ENCODE measurements at places on chromosomes 5 and 9. TPM values are rescaled to one million over a fixed set of nuclear protein-coding genes. Genes with fewer than 3 reads are reported as not detected.

- DNase-seq: no peak
- no peaks in the 10 kb centered on the region for H3K36me3 ChIP-seq
- H3K4me1 ChIP-seq: no peaks in the 10 kb centered on the region
- no peak overlapping the region for H3K4me3 ChIP-seq
- H3K27ac ChIP-seq: peak overlapping the region; percentile 53
Measured at GRCh38 chr5:148033134-148033533, 30.6 kb upstream of the SPINK5 start.

DNA sequence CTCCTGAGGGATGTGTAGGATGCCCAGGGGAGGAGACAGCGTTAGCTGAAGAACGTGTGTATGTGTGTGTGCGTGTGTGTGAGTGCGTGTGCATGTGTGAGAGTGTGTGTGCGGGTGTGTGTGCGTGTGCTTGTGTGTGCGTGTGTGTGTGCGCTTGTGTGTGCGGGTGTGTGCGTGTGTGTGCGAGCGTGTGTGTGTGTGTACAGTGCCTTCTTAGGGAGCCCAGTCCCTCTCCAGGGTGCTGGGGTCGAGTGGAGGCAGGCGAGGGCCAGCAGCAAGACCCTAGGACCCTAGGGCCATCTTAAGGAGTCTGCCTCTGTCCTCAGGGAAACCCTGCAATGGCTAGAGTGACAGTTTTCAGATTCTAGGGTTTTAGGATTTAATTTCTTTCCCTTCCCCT lies 26.0 kb upstream of the STXBP1 start:
- peak overlapping the region; percentile 30 for H3K4me3 ChIP-seq
- H3K36me3 ChIP-seq: no peaks in the 10 kb centered on the region
- peak overlapping the region; percentile 89 for H3K27ac ChIP-seq
- peaks cover 10% of the 10 kb centered on the region for H3K4me1 ChIP-seq

GRCh38 chr9:80066931-80067330 lies 495.2 kb downstream of the TLE4 start:
- H3K36me3 ChIP-seq: no peaks in the 10 kb centered on the region
- DNase-seq: no peak
- peaks cover 71% of the 10 kb centered on the region for H3K27me3 ChIP-seq
- H3K4me1 ChIP-seq: peaks cover 32% of the 10 kb centered on the region
- H3K4me3 ChIP-seq: peak overlapping the region; percentile 33

- no peaks in the 10 kb centered on the region for H3K27me3 ChIP-seq
- no peak overlapping the region for H3K27ac ChIP-seq
- H3K4me1 ChIP-seq: peaks cover 4% of the 10 kb centered on the region
- no peak for DNase-seq
Measured at GRCh38 chr5:151718646-151719045, 31.9 kb upstream of the SPARC start.

DNA sequence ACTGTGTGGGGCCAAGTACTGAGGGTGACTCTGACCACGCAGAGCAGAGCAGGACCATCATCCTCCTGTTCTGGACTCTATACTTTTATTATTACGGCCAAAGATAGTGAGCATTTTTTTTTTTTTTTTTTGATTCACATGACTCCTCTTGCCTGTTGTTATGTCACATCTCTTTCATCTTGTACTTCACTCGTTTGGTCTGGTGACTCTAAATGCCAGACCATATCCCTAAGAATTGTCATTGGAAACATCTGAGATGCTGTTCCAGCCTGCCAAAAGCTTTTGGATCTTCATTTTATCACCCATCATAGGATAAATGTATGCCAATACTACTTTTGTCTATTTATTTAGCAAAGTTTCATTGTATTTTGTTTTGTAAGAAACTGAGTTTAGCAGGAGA lies 168.2 kb upstream of the RAI14 start:
- H3K4me1 ChIP-seq: peaks cover 58% of the 10 kb centered on the region
- DNase-seq: no peak
- no peaks in the 10 kb centered on the region for H3K36me3 ChIP-seq
- H3K27me3 ChIP-seq: no peaks in the 10 kb centered on the region
- no peak overlapping the region for H3K4me3 ChIP-seq

- H3K4me3 ChIP-seq: no peak overlapping the region
- H3K4me1 ChIP-seq: peaks cover 10% of the 10 kb centered on the region
- peaks cover 17% of the 10 kb centered on the region for H3K36me3 ChIP-seq
- peak overlapping the region; percentile 54 for H3K27ac ChIP-seq
Measured at GRCh38 chr5:177232761-177233160, 70.8 kb downstream of the RAB24 start.

DNA sequence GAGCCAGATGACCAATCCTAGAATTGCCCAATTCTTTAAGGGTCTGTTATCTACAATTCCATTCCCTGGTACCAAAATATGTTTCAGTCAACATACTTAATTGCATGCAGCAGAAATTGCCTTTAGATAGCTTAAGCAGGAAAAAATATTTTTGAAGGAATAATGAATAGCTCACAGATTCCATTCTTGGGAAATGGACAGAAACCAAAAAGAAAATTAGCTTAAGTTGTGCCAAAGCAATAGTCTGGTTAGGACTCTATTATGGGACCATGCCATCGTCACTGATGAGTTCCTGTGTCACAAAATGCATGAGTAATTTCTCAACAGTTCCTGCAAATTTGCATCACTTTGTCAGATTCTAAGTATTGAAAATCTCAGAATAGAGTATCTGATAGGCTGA lies 12.3 kb downstream of the ACTBL2 start:
- no peak for DNase-seq
- H3K36me3 ChIP-seq: no peaks in the 10 kb centered on the region
- H3K4me1 ChIP-seq: no peaks in the 10 kb centered on the region
- H3K27me3 ChIP-seq: no peaks in the 10 kb centered on the region
- no peak overlapping the region for H3K27ac ChIP-seq

GRCh38 chr5:119036101-119036762 lies 34.7 kb upstream of the DMXL1 start:
- no peaks in the 10 kb centered on the region for H3K27me3 ChIP-seq
- no peaks in the 10 kb centered on the region for H3K36me3 ChIP-seq
- no peak overlapping the region for H3K27ac ChIP-seq
- DNase-seq: no peak
- H3K4me1 ChIP-seq: no peaks in the 10 kb centered on the region

- peaks cover 22% of the 10 kb centered on the region for H3K4me1 ChIP-seq
- no peak overlapping the region for H3K4me3 ChIP-seq
- H3K36me3 ChIP-seq: no peaks in the 10 kb centered on the region
- no peak overlapping the region for H3K27ac ChIP-seq
- DNase-seq: no peak
- H3K27me3 ChIP-seq: peaks cover 30% of the 10 kb centered on the region
Measured at GRCh38 chr5:158898185-158899177, 201.2 kb downstream of the EBF1 start.

DNA sequence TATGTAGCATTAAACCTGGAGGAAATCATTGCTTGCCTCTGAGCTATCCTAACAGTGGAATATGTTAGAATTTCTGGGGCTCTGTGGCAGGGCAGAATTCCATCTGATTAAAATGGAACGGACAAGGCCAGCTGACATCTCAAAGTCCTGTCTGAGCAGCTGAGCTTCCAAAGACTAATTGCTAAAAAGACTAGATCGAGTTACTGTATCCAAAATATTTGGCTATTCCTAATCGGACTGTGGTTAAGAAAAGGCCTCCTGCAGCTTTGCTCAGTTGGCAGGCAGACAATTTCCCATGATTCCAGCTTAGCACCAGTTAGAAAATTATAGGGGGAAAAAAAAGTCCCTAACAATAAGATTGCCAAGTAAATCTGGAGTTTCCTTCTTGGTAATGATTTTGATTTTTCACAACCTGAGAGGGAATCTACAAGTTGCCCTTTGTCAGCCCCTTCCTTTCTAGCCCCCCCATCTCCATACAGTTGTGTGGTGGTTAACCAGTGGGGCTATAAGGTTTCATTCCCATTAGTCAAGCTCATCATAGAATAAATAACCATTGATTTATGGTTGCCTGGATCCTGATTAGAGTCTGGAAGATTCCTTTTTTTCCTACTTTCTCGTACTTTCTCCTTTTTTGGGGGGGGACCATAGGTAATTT lies 26.4 kb downstream of the PTGR1 start:
- H3K4me1 ChIP-seq: no peaks in the 10 kb centered on the region
- no peak overlapping the region for H3K27ac ChIP-seq
- no peak overlapping the region for H3K4me3 ChIP-seq
- no peak for DNase-seq

DNA sequence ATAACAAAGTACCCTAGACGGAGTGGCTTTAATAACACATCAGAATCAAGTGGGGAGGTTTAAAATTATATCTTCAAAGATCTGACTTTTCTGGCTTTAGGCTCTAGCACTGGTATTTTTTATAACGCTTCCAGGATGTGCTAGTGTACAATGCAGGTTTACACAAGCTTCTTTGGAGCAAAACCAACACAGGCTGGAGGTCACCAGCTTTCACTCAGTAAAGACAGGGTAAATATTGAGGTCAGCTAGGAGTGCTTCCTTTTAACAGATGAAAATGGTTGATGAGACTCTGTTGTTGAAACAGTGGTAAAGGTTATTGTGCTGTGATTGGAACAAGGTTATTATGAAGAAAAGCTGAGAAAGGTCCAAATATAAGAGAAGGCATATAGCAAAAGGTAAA lies 414.2 kb downstream of the TAF11L14 start:
- H3K4me3 ChIP-seq: no peak overlapping the region
- H3K27ac ChIP-seq: no peak overlapping the region
- DNase-seq: no peak
- no peaks in the 10 kb centered on the region for H3K4me1 ChIP-seq

- H3K27me3 ChIP-seq: no peaks in the 10 kb centered on the region
- H3K4me1 ChIP-seq: peaks cover 7% of the 10 kb centered on the region
- H3K36me3 ChIP-seq: no peaks in the 10 kb centered on the region
- DNase-seq: no peak
- no peak overlapping the region for H3K4me3 ChIP-seq
Measured at GRCh38 chr5:69035665-69036064, 58.1 kb upstream of the SLC30A5 start.

- DNase-seq: no peak
- H3K27ac ChIP-seq: peak overlapping the region; percentile 72
- peaks cover 7% of the 10 kb centered on the region for H3K4me1 ChIP-seq
- no peaks in the 10 kb centered on the region for H3K27me3 ChIP-seq
- H3K4me3 ChIP-seq: no peak overlapping the region
- H3K36me3 ChIP-seq: no peaks in the 10 kb centered on the region
Measured at GRCh38 chr9:134390537-134390936, 64.3 kb downstream of the RXRA start.

DNA sequence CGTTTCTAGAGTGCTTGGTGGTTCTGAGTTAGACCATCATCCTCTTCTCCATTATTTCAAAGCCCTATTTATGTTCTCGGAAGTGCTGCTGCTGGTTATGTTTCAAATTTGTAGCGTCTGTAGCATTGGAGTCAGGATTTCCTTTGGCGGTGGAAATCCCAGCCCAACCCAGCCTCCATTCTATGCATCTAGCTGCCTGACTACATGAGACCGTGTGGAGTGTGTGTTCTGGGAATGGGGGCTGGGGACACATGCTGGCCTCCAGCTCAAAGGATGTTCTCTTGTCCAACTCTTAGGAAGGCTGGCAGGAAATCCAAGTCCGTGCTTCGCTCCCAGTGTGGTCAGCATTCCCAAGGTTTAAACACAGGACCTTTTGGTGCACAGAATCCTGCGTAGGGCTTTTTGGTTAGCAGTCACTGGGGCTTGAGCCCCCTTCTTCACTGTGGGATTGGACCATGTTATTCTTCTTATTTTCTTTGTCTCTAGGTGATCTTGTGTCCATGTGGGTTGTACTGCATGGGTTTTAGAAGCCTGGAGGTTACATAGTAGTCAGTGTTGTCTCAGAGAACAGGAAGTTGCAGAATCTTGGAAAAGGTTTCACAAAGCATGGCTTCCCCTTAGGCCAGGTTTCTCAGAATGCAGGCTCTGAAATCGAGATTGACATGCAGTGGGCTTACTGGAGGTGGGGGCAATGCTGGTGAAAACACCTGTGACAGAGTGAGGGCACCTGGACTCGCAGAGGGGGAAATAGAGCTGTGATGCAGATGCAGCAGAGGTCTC lies 132.2 kb downstream of the ARHGAP26 start:
- peaks cover 27% of the 10 kb centered on the region for H3K4me1 ChIP-seq
- peak overlapping the region; percentile 57 for H3K27ac ChIP-seq
- no peak for DNase-seq
- peaks cover 24% of the 10 kb centered on the region for H3K36me3 ChIP-seq
- no peaks in the 10 kb centered on the region for H3K27me3 ChIP-seq

DNA sequence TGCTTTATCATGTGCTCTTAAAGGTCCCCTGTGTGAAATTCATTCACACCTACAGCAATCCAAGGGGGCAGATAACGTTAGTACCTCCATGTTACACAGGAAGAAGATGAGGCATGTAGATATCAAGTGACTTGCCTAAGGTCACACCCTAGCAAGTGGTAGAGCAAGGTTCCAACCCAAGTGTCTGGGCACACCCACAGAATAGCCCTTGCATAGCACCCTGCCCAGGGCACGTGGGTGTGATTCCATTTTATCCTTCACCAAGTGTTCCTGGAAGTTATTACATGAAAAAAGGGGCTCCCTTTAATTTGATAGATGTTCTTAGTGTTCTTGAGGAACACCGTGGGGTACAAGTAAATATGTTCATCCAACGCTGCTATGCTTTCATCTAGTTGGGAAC lies 4.9 kb downstream of the TMEM171 start:
- no peak overlapping the region for H3K4me3 ChIP-seq
- H3K4me1 ChIP-seq: peaks cover 5% of the 10 kb centered on the region
- H3K27ac ChIP-seq: no peak overlapping the region

- no peak overlapping the region for H3K27ac ChIP-seq
- H3K27me3 ChIP-seq: peaks cover 43% of the 10 kb centered on the region
- no peak overlapping the region for H3K4me3 ChIP-seq
- no peak for DNase-seq
Measured at GRCh38 chr5:33938507-33938796, 2.3 kb downstream of the RXFP3 start.

- no peaks in the 10 kb centered on the region for H3K27me3 ChIP-seq
- peak; percentile 59 for DNase-seq
- peak overlapping the region; percentile 64 for H3K27ac ChIP-seq
- peak overlapping the region; percentile 71 for H3K4me3 ChIP-seq
- H3K36me3 ChIP-seq: peaks cover 44% of the 10 kb centered on the region
- H3K4me1 ChIP-seq: peaks cover 56% of the 10 kb centered on the region
Measured at GRCh38 chr5:135377751-135378680, 21.0 kb downstream of the MACROH2A1 start.

GRCh38 chr9:73007966-73008672 lies 55.3 kb upstream of the ALDH1A1 start:
- H3K4me3 ChIP-seq: no peak overlapping the region
- no peaks in the 10 kb centered on the region for H3K4me1 ChIP-seq
- H3K27ac ChIP-seq: no peak overlapping the region
- no peaks in the 10 kb centered on the region for H3K27me3 ChIP-seq
- H3K36me3 ChIP-seq: no peaks in the 10 kb centered on the region
- no peak for DNase-seq

- no peak overlapping the region for H3K27ac ChIP-seq
- no peak overlapping the region for H3K4me3 ChIP-seq
- no peaks in the 10 kb centered on the region for H3K27me3 ChIP-seq
- DNase-seq: no peak
- no peaks in the 10 kb centered on the region for H3K36me3 ChIP-seq
- H3K4me1 ChIP-seq: peaks cover 17% of the 10 kb centered on the region
Measured at GRCh38 chr9:13941714-13942113, 372.2 kb downstream of the NFIB start.

The ZNF454 gene
- 0.12 TPM for total RNA-seq

The PLCXD3 gene
- total RNA-seq: 7.4 TPM

The CCDC183 gene
- total RNA-seq: 6.1 TPM

The IFNA2 gene
- not detected for total RNA-seq

The SLC12A7 gene
- 57.6 TPM for total RNA-seq

Measured in type B pancreatic cell (in vitro differentiated cells).